ENCODE measurements at places on chromosomes 11 and 22.

DNA sequence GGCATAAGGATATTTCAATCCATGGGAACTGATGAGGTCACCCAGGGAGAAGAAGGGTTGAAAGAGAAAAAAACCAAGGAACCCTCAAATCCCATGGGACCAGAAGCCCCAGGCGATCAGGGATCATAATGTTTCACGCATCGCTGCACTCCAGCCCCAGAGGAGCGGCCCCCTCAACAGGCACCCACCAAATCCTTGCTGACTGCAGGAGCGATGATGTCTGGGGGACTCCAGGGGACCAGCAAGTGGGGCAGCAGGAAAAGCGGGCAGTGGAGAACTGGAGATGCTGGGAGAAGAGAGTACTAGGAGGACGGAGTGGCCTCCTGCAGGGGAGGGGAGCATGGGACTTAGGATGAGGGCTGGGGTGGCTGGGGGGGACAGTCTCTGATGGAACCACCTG lies 47.7 kb upstream of the LINC01488 start:
- no peak for DNase-seq

- peak; percentile 3 for DNase-seq
These were observed 10.8 kb downstream of the PPFIBP2 start for GRCh38 chr11:7524462-7525235.

DNA sequence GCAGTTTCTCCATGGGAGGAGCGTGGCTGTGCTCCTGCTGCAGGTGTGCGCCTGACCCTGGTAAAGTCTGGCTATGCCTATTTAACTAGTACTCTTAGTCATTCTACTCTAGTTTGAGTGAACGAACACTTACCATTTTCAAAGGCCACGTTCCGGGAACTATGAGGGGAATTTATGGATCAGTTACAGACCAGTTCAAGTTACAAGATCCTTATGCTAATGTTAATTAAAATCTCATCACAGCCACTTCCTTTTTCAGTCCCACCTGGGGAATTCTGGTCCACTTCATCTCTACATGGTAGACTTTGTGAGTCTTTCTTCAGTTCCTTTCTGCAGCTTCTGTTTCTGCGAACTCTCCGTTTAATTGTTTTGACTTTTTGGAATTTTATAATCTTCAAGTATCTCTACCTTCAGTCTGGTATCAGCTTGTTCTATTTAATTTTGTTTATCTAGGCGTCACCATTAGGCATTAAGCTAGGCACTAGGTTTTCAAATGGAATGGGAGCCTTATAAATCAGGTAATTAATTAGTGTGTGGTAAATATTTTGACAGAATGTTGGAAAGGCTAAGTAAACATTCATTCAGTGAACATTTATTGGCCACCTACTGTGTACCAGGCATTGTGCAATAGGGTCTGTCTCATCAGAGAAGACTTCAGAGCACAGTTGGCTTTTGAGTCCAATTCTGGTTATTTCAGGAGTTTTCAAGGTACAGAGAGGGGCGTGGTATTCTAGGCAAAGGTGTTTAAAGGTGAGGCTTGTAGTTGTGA lies 78.9 kb downstream of the GRK3 start:
- DNase-seq: no peak

DNA sequence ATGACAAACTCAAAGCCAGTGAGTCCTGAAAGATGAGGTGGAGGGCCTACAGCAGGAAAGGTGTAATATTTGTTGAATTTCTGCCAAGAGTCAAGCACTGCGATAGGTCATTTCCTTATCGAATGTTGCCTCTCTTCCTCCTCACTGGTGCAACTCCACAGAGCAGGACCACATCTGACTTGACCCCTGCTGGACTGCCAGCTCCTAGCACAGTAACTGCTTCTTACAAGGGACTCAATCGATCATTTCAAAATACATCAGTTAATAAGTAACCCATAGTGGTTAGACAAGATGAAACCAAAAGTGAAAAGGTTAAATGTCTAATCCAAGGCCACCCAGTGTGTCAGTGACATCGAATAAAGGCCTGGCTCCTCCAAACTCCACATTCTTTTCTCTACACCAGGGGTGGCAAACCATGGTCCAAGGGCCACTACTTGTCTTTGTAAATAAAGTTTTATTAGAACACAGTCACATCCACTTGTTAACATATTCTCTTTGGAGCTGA lies 98.5 kb upstream of the CSNK2A3 start:
- no peak for DNase-seq

DNA sequence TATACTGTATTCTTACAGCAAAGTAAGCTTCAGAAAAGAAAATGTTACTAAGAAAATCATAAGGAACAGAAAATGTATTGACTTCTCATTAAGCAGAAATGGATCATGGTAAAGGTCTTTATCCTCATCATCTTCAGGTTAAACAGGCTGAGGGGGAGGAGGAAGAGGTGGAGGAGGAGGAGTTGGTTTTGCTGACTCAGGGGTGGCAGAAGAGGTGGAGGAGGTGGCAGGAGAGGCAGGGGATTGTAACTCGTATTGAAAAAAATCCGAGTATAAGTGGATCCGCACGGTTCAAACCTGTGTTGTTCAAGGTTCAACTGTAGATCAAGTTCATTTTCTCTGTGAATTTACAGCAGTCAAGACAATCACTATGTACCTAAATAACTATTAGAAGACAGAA lies 13.0 kb downstream of the GLB1L3 start:
- no peak for DNase-seq

GRCh38 chr11:114149689-114150407 lies 90.3 kb downstream of the ZBTB16 start:
- no peak for DNase-seq

- no peak for DNase-seq
These were observed 1125.4 kb downstream of the DLG2 start for GRCh38 chr11:84501750-84502149.

GRCh38 chr11:66532784-66533183 lies 13.1 kb downstream of the ZDHHC24 start:
- no peak for DNase-seq
